Activated CD4-positive, alpha-beta T cell treated with anti-CD3 and anti-CD28 coated beads for 36 hours (primary cell): ENCODE measurements at places on chromosomes 2 and 18. TPM values are rescaled to one million over a fixed set of nuclear protein-coding genes. Genes with fewer than 3 reads are reported as not detected.
A peak's percentile ranks its signal among the peaks of the same experiment; 100 is the strongest.

DNA sequence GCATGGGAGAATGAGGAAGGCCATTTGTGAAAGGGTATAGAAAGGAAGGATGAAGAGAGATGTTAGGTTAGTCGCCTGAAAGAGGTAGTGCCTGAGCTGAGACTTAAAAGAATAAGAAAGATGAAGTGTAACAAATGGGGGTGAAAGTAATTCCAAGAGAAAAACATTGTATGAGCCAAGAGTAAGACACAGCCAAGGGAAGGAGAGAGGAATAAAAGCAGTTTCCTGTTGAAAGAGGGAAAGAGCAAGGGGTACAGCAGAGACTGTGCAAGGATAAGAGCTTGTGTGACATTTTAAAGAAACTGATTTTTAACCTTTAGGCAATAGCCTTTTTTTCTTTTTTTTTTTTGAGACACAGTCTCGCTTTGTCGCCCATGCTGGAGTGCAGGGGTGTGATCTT is 4.8 kb upstream of the RBBP8 start:
- DNase-seq: no peak
- H3K27ac ChIP-seq: no peak overlapping the region
- no peaks in the 10 kb centered on the region for H3K36me3 ChIP-seq
- H3K27me3 ChIP-seq: no peaks in the 10 kb centered on the region
- no peak overlapping the region for H3K4me3 ChIP-seq
- peaks cover 3% of the 10 kb centered on the region for H3K4me1 ChIP-seq

DNA sequence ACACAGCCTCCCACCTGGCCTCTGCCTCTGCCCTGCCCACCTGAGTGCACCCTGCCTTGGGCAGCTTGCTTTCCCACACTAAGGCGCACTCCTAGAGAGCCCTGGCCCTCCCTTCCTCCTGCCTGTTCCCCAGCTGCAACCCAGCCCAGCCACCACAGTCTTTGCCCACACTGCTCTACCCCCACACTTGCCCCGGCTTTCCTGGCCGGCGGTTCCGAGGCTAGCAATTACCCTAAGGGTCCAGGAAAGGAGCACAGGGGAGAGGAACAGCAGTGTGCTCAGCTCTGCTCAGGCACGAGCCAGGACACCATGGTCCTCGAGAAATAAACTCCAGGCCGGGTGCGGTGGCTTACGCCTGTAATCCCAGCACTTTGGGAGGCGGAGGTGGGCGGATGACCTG is 237.8 kb upstream of the RAB6C start:
- H3K27ac ChIP-seq: no peak overlapping the region
- no peak for DNase-seq
- no peak overlapping the region for H3K4me3 ChIP-seq
- no peaks in the 10 kb centered on the region for H3K36me3 ChIP-seq
- H3K27me3 ChIP-seq: peaks cover 7% of the 10 kb centered on the region
- H3K4me1 ChIP-seq: no peaks in the 10 kb centered on the region

DNA sequence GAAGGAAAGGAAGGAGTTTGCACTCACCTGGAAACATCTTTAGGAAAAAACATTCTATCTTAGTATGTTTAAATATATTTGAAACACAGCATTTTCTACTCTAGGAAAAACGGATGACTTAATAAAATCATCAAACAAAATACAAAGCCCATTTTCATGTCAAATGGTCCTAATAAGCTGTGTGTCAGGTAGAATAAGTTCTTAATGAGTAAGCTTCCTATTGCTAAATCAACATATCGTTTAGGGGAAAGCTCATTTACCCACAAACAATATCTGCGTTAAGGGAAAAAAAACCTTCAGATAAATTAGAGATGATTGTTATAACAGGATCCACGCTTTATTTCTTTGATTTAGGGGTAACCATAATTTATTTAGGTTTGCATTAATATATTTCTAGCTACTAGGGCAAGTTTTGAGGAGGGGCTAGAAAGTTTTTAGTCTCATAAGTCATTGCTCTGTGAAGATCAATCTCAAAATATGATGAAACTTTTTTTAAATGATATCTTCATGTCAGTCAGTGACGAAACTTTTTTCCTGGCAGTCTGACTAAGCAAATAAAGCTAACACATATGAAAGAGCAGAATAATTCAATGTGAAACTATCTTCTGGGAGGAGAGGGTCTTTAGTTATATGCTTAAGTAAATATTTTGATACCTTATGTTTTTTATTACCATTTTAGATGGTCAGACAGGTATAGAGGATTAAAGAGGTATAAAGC is 147.1 kb downstream of the WDSUB1 start:
- no peaks in the 10 kb centered on the region for H3K36me3 ChIP-seq
- no peak for DNase-seq
- H3K4me3 ChIP-seq: no peak overlapping the region
- no peaks in the 10 kb centered on the region for H3K27me3 ChIP-seq
- no peaks in the 10 kb centered on the region for H3K4me1 ChIP-seq

GRCh38 chr18:10514601-10515000 is 11.2 kb upstream of the NAPG start:
- H3K4me3 ChIP-seq: no peak overlapping the region
- no peak for DNase-seq
- H3K4me1 ChIP-seq: no peaks in the 10 kb centered on the region
- H3K27ac ChIP-seq: no peak overlapping the region

- peaks cover 13% of the 10 kb centered on the region for H3K27me3 ChIP-seq
- H3K27ac ChIP-seq: no peak overlapping the region
- H3K4me1 ChIP-seq: no peaks in the 10 kb centered on the region
- no peak overlapping the region for H3K4me3 ChIP-seq
Observed at GRCh38 chr2:68845043-68845442, 26.2 kb downstream of the BMP10 start.

DNA sequence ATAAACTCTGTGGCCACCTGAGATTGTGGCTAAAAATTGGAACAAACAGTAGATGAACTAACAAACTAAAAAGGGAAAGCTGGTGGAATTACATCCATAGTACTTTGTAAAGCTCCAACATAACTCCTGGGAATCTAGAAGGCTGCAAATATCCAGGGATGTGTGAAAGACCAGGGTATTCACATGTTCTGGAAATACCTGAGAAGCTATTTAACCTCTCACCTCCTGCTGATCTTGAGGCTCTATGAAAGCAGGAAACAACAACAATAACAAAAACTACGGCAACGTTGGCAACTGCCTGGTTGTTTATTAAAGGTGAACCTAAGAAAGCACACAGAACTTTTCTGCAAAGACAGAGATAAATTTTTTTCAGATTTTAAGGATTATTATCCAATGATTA is 171.3 kb downstream of the CCDC178 start:
- no peaks in the 10 kb centered on the region for H3K4me1 ChIP-seq
- no peaks in the 10 kb centered on the region for H3K27me3 ChIP-seq
- H3K36me3 ChIP-seq: no peaks in the 10 kb centered on the region
- H3K4me3 ChIP-seq: no peak overlapping the region
- no peak for DNase-seq
- no peak overlapping the region for H3K27ac ChIP-seq

DNA sequence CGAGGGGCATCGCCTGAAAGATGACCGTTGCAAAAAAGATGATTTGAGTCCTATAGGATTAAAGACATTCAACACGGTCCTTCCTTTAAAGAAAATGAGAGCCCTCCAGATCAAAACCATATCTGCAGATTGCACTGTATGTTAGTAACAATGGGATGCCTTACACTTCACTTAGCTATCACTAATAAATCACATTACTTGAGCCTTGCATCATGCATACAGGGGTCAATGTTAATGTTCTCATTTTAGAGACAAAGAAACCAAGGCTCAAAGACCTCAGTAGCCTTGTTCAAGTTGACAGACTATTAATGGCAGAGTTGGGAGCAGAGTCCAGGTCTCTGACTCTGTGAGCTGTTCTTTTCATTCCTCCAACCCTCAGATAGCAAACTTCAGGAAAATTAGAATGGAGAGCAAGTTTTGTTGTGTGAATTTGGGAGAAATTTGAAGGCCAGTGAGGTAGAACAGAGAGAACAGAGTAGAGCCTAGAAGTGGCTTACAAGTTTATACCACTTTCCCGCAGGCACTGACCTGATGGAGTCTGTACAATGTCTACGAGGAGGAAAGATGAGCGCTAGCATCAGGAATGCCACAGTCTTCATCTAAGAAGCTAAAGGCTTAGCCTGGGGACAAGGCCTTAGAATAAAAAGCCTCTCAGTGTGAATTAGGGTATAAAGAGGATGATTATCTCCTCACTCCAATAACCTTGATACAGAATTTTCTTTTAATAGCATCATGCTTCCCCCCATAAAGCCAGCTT is 48.3 kb downstream of the TRIB2 start:
- no peak overlapping the region for H3K4me3 ChIP-seq
- DNase-seq: no peak
- peaks cover 8% of the 10 kb centered on the region for H3K27me3 ChIP-seq
- no peak overlapping the region for H3K27ac ChIP-seq
- H3K36me3 ChIP-seq: no peaks in the 10 kb centered on the region

GRCh38 chr2:95278051-95278471 is 3.8 kb downstream of the PROM2 start:
- H3K27ac ChIP-seq: no peak overlapping the region
- H3K36me3 ChIP-seq: no peaks in the 10 kb centered on the region
- no peaks in the 10 kb centered on the region for H3K27me3 ChIP-seq
- DNase-seq: no peak
- no peaks in the 10 kb centered on the region for H3K4me1 ChIP-seq

GRCh38 chr2:214542295-214542694 is 131.4 kb downstream of the VWC2L start:
- DNase-seq: no peak
- H3K27ac ChIP-seq: no peak overlapping the region
- H3K4me3 ChIP-seq: no peak overlapping the region
- H3K36me3 ChIP-seq: no peaks in the 10 kb centered on the region
- H3K27me3 ChIP-seq: peaks cover 3% of the 10 kb centered on the region

GRCh38 chr2:198004921-198005829 is 200.8 kb downstream of the PLCL1 start:
- peak; percentile 71 for DNase-seq
- peaks cover 14% of the 10 kb centered on the region for H3K36me3 ChIP-seq
- no peaks in the 10 kb centered on the region for H3K27me3 ChIP-seq
- H3K4me1 ChIP-seq: peaks cover 83% of the 10 kb centered on the region
- H3K4me3 ChIP-seq: peak overlapping the region; percentile 32
- H3K27ac ChIP-seq: peak overlapping the region; percentile 88

- H3K36me3 ChIP-seq: no peaks in the 10 kb centered on the region
- no peaks in the 10 kb centered on the region for H3K27me3 ChIP-seq
- H3K4me3 ChIP-seq: no peak overlapping the region
- H3K27ac ChIP-seq: no peak overlapping the region
- no peaks in the 10 kb centered on the region for H3K4me1 ChIP-seq
Observed at GRCh38 chr2:125386074-125386473, 1269.9 kb upstream of the GYPC start.

- no peaks in the 10 kb centered on the region for H3K36me3 ChIP-seq
- peaks cover 3% of the 10 kb centered on the region for H3K4me1 ChIP-seq
- H3K27me3 ChIP-seq: peaks cover 4% of the 10 kb centered on the region
Observed at GRCh38 chr2:239608260-239608659, 207.4 kb upstream of the HDAC4 start.

GRCh38 chr2:46683541-46683940 is 204.2 kb downstream of the TMEM247 start:
- H3K27me3 ChIP-seq: peaks cover 6% of the 10 kb centered on the region
- no peaks in the 10 kb centered on the region for H3K36me3 ChIP-seq
- H3K4me3 ChIP-seq: no peak overlapping the region
- no peak overlapping the region for H3K27ac ChIP-seq
- H3K4me1 ChIP-seq: no peaks in the 10 kb centered on the region

DNA sequence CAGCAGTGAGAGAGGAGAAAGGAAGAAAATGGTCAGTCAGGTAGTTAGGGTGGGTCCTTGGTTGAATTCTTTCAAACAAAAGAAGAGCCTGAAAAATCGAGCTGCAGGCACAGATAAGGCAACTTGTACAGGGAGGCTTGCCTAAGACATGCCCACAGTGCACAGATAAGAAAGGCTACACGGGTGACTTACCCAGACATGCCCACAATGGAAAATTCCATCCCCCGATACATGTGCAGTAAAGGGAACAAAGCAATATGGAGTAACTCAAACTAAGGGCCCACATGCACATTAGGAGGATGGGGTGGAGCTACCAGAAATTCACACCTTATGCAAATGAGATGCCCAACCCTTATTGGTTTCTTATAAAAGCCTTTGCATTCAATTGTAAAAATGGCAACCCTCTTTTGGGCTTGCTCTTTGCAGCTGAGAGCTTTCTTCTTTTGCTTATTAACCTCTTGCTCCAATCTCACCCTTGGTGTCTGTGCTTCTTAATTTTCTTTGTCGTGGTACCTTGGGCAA is 110.3 kb upstream of the RMP24 start:
- H3K4me1 ChIP-seq: no peaks in the 10 kb centered on the region
- peaks cover 6% of the 10 kb centered on the region for H3K27me3 ChIP-seq
- no peaks in the 10 kb centered on the region for H3K36me3 ChIP-seq
- DNase-seq: no peak
- H3K4me3 ChIP-seq: no peak overlapping the region

DNA sequence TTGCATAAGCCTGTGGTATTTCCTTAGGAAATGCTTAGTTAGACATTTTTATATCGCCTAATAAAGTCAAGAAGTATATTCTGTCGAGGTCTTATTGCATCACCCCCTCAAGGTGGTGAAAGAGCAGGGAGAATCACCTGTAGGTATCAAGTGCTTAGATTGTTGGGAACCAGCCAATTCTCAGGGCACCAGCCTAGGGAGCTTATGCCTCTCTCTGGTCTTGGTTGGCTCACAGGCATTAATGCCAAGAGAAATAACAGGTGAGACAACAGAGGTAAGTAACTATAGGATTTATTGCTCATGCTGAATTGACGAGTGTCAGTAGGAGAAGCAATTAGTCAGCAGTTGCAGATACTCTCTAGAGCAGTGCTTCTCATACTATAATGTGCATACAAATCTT is 663.3 kb upstream of the ZNF804A start:
- H3K27me3 ChIP-seq: no peaks in the 10 kb centered on the region
- DNase-seq: no peak
- no peak overlapping the region for H3K4me3 ChIP-seq
- no peaks in the 10 kb centered on the region for H3K4me1 ChIP-seq
- no peaks in the 10 kb centered on the region for H3K36me3 ChIP-seq

- no peak for DNase-seq
- peaks cover 7% of the 10 kb centered on the region for H3K4me1 ChIP-seq
- no peak overlapping the region for H3K27ac ChIP-seq
- no peaks in the 10 kb centered on the region for H3K36me3 ChIP-seq
- no peaks in the 10 kb centered on the region for H3K27me3 ChIP-seq
Observed at GRCh38 chr2:158214431-158214830, 112.8 kb downstream of the UPP2 start.

DNA sequence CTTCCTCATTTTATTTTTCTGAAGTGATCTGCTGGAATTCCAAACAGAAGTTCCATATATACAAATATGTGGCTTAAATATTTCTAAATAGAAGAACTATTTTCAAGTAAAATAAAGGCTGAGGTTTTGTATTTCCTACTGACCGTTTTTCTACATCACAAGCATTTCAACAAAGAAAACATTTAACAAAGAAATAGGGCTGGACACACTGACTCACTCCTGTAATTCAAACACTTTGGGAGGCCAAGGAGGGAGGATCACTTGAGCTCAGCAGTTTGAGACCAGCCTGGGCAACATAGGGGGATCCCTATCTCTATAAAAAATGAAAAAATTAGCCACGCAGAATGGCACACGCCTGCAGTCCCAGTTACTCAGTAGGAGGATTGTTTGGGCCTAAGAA is 44.6 kb downstream of the TANK start:
- H3K27me3 ChIP-seq: no peaks in the 10 kb centered on the region
- H3K27ac ChIP-seq: no peak overlapping the region
- H3K4me1 ChIP-seq: peaks cover 19% of the 10 kb centered on the region
- no peak for DNase-seq
- peaks cover 17% of the 10 kb centered on the region for H3K36me3 ChIP-seq
- no peak overlapping the region for H3K4me3 ChIP-seq

- H3K36me3 ChIP-seq: peaks cover 51% of the 10 kb centered on the region
- peak; percentile 72 for DNase-seq
Observed at GRCh38 chr2:105809097-105809473, 64.4 kb downstream of the NCK2 start.

The NEU2 gene
- total RNA-seq: not detected

The C1QL2 gene
- not detected for total RNA-seq

The IL36G gene
- total RNA-seq: not detected

The STARD6 gene
- total RNA-seq: 0.23 TPM

The IL1R2 gene
- total RNA-seq: 25.4 TPM

The HOXD1 gene
- not detected for total RNA-seq

The FBLN7 gene
- total RNA-seq: 40.5 TPM
